ENCODE measurements at places on chromosomes 3 and 15. TPM values are rescaled to one million over a fixed set of nuclear protein-coding genes. Genes with fewer than 3 reads are reported as not detected.

GRCh38 chr3:69819282-69819681, 80.0 kb downstream of the MITF start:
- DNase-seq: no peak
- no peak overlapping the region for H3K4me3 ChIP-seq
- no peaks in the 10 kb centered on the region for H3K4me1 ChIP-seq

GRCh38 chr15:65790694-65791334, 1.3 kb downstream of the DENND4A start:
- H3K4me1 ChIP-seq: peaks cover 37% of the 10 kb centered on the region
- H3K27ac ChIP-seq: peak overlapping the region; percentile 99
- no peaks in the 10 kb centered on the region for H3K36me3 ChIP-seq
- no peaks in the 10 kb centered on the region for H3K27me3 ChIP-seq
- peak overlapping the region; percentile 80 for H3K4me3 ChIP-seq
- no peak for DNase-seq

GRCh38 chr3:45261333-45262110, 35.4 kb upstream of the TMEM158 start:
- H3K4me3 ChIP-seq: no peak overlapping the region
- no peak for DNase-seq
- H3K27me3 ChIP-seq: no peaks in the 10 kb centered on the region
- H3K27ac ChIP-seq: no peak overlapping the region

DNA sequence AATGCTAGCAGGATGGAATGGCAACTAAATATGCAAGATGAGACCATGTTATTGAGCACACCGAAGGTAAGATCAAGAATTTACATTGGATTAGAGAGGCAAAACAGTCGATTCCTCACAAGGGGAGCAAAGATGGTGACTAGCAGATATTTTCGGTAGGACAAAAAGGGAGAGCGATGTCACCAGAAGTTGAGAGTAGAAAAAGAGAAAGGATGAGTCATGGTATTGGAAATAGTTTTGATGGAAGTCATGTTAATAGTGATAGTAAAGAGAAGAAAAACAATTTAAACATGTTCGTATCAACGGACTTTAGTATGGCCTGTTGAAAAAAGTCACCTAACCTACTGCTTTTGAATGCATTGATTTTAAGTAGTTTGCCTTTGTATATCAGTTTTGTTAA, 55.0 kb downstream of the UBE2E2 start:
- no peaks in the 10 kb centered on the region for H3K36me3 ChIP-seq
- H3K27me3 ChIP-seq: no peaks in the 10 kb centered on the region

- no peaks in the 10 kb centered on the region for H3K36me3 ChIP-seq
- H3K4me3 ChIP-seq: no peak overlapping the region
- no peaks in the 10 kb centered on the region for H3K4me1 ChIP-seq
- DNase-seq: no peak
- H3K27me3 ChIP-seq: no peaks in the 10 kb centered on the region
Observed at GRCh38 chr3:163450698-163451097, 1627.6 kb downstream of the SI start.

DNA sequence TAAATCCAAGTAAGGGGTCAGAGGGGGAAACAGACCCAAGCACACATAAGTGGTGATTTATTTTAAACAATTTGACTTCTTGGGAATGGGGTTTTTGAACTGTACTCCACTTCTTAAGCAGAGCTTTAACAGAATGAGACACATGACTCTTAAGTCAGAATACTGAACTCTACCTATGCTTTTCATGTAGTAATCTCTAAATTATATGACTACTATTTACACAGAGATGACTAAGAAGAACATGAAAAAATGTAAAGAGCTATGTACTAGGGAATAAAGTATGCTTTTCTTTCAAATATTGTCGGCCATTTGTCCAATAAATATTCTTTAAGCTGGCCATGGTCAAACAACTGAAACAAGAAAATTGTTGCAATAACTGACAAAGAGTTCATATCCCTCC, 35.2 kb downstream of the TRANK1 start:
- H3K27me3 ChIP-seq: no peaks in the 10 kb centered on the region
- no peak for DNase-seq
- H3K4me3 ChIP-seq: no peak overlapping the region
- H3K36me3 ChIP-seq: no peaks in the 10 kb centered on the region
- H3K4me1 ChIP-seq: peaks cover 40% of the 10 kb centered on the region

- H3K27ac ChIP-seq: no peak overlapping the region
- no peak for DNase-seq
- H3K4me3 ChIP-seq: no peak overlapping the region
- no peaks in the 10 kb centered on the region for H3K36me3 ChIP-seq
- H3K4me1 ChIP-seq: no peaks in the 10 kb centered on the region
- H3K27me3 ChIP-seq: no peaks in the 10 kb centered on the region
Observed at GRCh38 chr3:31957106-31957505, 24.0 kb downstream of the OSBPL10 start.

- H3K4me3 ChIP-seq: no peak overlapping the region
- no peaks in the 10 kb centered on the region for H3K27me3 ChIP-seq
- peaks cover 2% of the 10 kb centered on the region for H3K4me1 ChIP-seq
- no peak overlapping the region for H3K27ac ChIP-seq
- H3K36me3 ChIP-seq: no peaks in the 10 kb centered on the region
- DNase-seq: no peak
Observed at GRCh38 chr15:45449395-45449794, 71.1 kb upstream of the GATM start.

Gene GPR171
- total RNA-seq: 16.0 TPM

Data from naive thymus-derived CD4-positive, alpha-beta T cell (primary cell).